ENCODE measurements at places on chromosomes 5 and 9. TPM values are rescaled to one million over a fixed set of nuclear protein-coding genes. Genes with fewer than 3 reads are reported as not detected.

PLAC8L1 gene
- 0.49 TPM for total RNA-seq

RIGI gene
- 3.8 TPM for total RNA-seq

GRCh38 chr5:123906698-123907295 is 394.8 kb downstream of the CSNK1G3 start:
- no peak for DNase-seq
- H3K27ac ChIP-seq: no peak overlapping the region
- no peak overlapping the region for H3K4me3 ChIP-seq
- H3K36me3 ChIP-seq: no peaks in the 10 kb centered on the region
- no peaks in the 10 kb centered on the region for H3K4me1 ChIP-seq
- H3K27me3 ChIP-seq: no peaks in the 10 kb centered on the region

DNA sequence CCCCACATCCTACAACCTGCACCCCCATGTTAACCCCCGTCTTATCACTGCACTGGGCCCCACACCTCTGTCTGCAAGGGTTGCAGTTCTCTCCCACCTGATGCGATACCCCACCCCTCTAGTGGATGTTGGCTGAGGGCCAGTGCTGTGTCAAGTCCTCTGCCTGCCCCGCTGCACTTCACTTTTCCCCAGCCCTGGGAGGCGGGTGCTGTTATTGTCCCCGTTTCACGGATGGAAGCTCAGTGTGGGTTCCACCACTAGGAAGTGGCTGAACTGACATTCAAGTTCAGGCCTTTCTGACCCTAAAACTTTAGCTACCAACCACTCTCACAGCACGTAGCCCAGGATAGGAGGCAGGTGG is 3.5 kb downstream of the SNCB start:
- no peaks in the 10 kb centered on the region for H3K36me3 ChIP-seq
- peaks cover 98% of the 10 kb centered on the region for H3K27me3 ChIP-seq
- no peak overlapping the region for H3K27ac ChIP-seq

DNA sequence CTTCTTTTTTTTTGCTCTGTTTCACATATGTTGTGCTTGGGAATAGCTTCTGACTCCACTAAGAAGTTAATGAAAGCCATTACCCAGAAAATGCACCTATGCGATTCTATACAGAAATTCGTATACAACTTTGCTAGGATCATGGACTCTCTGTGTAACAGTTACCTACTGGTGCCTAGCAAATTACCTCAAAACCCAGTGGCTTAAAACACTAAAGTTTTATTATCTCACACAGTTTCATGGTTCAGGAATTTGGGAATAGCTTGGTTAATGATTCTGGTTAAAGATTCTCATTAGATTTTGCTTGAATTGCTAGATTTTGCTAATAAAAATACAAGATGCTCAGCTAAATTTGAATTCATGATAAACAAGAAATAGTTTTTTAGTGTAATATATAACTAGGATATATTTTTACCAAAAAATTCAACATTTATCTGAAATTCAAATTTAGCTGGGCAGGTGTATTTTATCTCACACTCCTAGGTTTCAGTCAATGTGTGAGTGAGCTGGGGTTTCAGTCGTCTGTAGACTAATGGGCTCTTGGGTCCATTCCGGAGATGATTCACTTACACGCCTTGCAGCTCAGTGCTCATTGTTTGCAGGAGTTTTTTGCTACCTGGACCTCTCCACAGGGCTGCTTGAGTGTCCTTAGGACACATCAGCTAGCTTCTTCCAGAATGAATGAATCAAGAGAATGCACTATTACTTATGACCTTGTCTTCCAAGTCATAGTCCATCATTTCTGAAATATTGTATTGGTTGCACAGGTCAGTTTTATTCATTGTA is 75.1 kb downstream of the MROH2B start:
- H3K27ac ChIP-seq: no peak overlapping the region
- peaks cover 13% of the 10 kb centered on the region for H3K4me1 ChIP-seq
- no peak for DNase-seq
- H3K27me3 ChIP-seq: no peaks in the 10 kb centered on the region
- H3K36me3 ChIP-seq: no peaks in the 10 kb centered on the region

DNA sequence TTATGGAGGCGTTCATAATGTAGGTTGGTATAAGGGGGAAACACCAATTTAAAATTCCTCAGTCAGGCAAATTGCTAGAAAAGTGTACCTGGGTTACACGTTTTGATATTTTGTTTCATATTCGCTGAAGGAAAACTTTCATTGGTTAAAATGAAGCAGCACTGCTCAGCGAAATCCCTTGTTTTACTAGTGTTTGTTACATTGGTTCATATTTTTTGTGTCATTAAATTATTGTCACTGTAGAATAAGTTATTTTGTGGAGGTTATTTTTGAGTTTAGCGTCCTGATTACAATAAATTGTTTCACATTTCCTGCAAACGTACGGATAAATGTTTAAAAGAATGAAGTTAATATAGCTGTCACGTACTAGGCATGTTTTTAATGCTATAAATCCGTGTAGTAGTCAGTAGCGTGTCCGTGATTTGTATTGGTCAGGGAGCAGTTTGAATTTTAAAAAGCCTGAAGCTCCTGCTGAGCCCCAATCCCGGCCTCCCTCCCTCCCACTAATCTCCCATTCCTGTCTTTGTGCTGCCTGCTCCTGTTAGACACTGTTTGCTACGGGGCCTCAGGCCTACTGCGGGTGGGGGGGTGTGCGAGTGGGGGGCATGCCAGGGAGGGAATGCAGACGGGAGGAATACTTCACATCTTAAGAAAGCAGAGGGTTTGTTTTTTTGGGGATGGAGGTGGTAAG is 2.0 kb downstream of the NIPBL start:
- peak overlapping the region; percentile 97 for H3K27ac ChIP-seq
- H3K36me3 ChIP-seq: no peaks in the 10 kb centered on the region
- peaks cover 91% of the 10 kb centered on the region for H3K4me1 ChIP-seq
- H3K27me3 ChIP-seq: no peaks in the 10 kb centered on the region
- no peak for DNase-seq
